ENCODE measurements at places on chromosomes 6 and 20. TPM values are rescaled to one million over a fixed set of nuclear protein-coding genes. Genes with fewer than 3 reads are reported as not detected.

The MYB gene
- 7.4 TPM for total RNA-seq

The SLCO4A1 gene
- total RNA-seq: 77.9 TPM

The PTCRA gene
- not detected for total RNA-seq

The SLC44A4 gene
- total RNA-seq: 4.4 TPM

The CD93 gene
- 44.3 TPM for total RNA-seq

The ZBP1 gene
- total RNA-seq: 0.19 TPM

The ADGB gene
- 1.8 TPM for total RNA-seq

The DDAH2 gene
- 65.7 TPM for total RNA-seq

The ADGRB3 gene
- 0.30 TPM for total RNA-seq

The TCF21 gene
- 0.23 TPM for total RNA-seq

The OLIG3 gene
- total RNA-seq: not detected

The CNBD2 gene
- 8.3 TPM for total RNA-seq

The PRELID3B gene
- total RNA-seq: 47.5 TPM

The CTAGE9 gene
- not detected for total RNA-seq

The TULP4 gene
- 142 TPM for total RNA-seq

The PRPH2 gene
- not detected for total RNA-seq

The PXDC1 gene
- total RNA-seq: 58.4 TPM

The TGM3 gene
- 64.1 TPM for total RNA-seq

The UBD gene
- total RNA-seq: not detected

The OR12D3 gene
- not detected for total RNA-seq

The PDYN gene
- total RNA-seq: not detected

The SPTLC3 gene
- 69.8 TPM for total RNA-seq

The HCRTR2 gene
- total RNA-seq: 0.12 TPM

Measured in lower leg skin (tissue), 4 donors.